ENCODE measurements at places on chromosomes 3 and 15.
A peak's percentile ranks its signal among the peaks of the same experiment; 100 is the strongest.

GRCh38 chr3:52298149-52299098 is 10.8 kb downstream of the GLYCTK start:
- DNase-seq: no peak

- no peak for DNase-seq
Measured at GRCh38 chr15:70665599-70665998, 97.8 kb downstream of the UACA start.

GRCh38 chr3:193808317-193808716 is 215.3 kb downstream of the OPA1 start:
- DNase-seq: no peak

DNA sequence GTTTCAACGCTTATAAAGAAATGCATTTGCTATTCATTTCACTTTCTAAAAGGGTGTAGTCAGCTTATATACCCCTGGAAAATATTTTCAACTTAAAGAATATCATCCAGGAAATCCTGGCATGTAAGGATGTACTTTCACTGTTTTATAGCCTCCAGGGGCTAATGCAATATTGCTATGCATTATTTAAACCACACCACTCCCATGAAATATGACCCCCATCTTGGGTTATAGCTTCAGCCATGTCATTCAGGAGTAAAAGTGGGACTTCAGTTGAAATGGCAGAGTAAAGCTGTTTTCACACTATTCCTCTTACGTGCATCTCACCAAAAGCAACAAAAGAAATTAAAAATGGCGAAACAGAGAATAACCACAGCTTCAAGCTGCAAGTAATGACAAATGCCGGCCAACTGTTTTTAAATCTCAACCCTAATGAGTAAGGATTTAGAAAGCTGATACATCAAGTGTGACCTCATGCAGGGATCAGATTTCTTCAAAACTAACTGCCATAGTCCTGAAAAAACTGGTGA is 84.5 kb downstream of the COL6A6 start:
- no peak for DNase-seq

- no peak for DNase-seq
Measured at GRCh38 chr3:37295925-37296324, 121.5 kb upstream of the LRRFIP2 start.

- no peak for DNase-seq
Measured at GRCh38 chr3:143152043-143152442, 32.5 kb downstream of the CHST2 start.

GRCh38 chr3:197281849-197282248 is 16.6 kb downstream of the DLG1 start:
- DNase-seq: no peak

DNA sequence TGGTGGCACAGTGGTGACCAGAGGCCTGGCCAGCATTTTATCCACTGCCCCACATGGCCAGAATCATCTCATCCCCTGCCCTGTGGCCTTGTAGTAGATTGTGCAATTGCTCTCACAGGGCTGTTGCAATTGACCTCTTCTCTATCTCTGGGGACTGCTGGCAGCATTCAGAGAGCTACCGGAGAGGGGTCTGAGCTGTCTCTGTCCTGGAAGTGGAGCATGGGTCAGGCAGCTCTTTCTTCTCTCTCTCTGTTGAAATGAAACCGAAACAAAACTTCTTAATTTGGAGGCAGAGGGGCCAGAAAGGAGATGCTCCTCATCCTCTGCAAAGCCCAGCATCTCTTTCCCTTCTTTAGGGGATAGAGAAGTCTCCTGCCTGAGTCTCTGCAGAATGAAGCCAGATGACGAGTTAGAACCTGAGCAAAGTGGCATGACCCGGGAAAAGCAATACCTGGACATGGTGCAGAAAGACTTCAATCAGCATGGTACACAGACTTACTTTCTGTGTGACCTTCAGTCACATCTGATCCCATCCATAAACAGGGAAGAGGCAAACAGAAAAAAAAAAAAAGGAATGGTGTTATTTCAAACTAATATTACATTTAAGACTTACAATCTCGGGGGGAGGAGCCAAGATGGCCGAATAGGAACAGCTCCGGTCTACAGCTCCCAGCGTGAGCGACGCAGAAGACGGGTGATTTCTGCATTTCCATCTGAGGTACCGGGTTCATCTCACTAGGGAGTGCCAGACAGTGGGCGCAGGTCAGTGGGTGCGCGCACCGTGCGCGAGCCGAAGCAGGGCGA is 144.5 kb upstream of the BCL6 start:
- no peak for DNase-seq

GRCh38 chr3:19547665-19548464 is 386.2 kb downstream of the EFHB start:
- no peak for DNase-seq

DNA sequence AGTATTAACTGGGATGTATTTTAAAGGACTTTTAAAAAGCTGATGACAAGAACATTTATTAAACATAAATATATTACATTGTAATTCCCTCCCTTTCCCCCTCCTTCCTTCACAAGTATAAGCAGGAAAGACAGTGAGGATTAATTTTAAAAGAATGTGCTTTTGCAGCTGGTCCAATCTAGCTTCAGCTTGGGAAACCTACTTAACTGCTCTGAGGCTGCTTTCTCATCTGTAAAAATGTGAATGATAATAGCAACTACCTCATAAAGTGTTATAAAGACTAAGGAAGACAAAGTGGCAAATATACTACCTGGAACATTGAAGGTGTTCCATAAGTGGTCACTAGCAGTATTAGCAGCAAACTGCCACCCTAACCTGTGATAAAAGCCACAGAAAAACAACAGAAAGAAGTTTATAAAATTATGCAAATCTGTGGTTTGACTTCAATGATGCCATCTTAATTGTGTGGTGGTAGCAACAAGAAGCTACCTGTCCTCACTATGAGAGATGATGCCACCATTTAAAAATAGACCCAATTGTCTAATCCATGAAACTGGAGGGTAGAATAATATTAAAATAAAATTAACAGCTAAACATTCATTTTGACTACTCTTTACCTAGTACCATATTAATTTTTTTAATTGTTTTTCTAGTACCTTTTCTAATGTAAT is 20.0 kb downstream of the DHX36 start:
- DNase-seq: no peak

- no peak for DNase-seq
Measured at GRCh38 chr3:152196782-152197181, 71.9 kb upstream of the MBNL1 start.

GRCh38 chr3:102484363-102484762 is 49.5 kb downstream of the ZPLD1 start:
- no peak for DNase-seq

GRCh38 chr15:59278120-59278519 is 71.5 kb downstream of the LDHAL6B start:
- no peak for DNase-seq

- no peak for DNase-seq
Measured at GRCh38 chr15:33190539-33190938, 4.0 kb downstream of the FMN1 start.

DNA sequence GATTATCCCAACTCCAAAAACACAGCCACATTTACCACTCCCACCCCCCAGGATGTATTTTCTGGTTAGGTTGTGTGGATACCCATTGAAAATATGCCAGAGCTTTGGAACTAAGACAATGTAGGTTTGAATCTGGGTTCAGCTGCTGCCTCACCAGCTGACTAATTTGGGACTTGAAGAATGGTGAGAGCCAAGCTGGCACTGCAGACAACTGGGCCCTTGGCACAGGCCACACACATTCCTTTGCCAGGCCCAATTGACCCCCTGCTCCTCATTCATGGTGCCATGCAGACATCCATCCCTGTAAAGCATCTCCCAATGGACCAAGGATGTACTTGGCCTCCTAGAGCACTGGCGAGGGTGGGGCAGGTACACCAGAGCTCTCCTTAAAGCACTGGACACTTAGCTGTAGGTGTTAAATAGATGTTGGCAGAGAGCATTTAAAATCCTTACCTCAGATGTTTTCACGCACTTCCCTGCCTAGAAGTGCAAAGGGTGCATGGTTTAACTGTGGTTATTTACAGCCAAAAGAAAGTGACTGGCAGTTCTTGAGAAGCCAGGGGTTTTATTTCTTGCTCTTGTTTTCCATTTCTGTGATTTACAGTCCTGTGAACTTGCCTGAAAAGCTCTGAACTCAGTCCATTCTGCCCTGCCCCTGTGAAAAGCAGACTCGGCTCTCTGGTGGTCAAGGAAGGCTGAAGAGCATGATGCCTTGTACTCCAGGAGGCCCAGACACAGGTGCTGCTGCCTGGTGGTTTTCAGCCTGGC is 138.5 kb downstream of the CLSTN2 start:
- DNase-seq: no peak

GRCh38 chr3:89368846-89369245 is 261.4 kb downstream of the EPHA3 start:
- DNase-seq: no peak

DNA sequence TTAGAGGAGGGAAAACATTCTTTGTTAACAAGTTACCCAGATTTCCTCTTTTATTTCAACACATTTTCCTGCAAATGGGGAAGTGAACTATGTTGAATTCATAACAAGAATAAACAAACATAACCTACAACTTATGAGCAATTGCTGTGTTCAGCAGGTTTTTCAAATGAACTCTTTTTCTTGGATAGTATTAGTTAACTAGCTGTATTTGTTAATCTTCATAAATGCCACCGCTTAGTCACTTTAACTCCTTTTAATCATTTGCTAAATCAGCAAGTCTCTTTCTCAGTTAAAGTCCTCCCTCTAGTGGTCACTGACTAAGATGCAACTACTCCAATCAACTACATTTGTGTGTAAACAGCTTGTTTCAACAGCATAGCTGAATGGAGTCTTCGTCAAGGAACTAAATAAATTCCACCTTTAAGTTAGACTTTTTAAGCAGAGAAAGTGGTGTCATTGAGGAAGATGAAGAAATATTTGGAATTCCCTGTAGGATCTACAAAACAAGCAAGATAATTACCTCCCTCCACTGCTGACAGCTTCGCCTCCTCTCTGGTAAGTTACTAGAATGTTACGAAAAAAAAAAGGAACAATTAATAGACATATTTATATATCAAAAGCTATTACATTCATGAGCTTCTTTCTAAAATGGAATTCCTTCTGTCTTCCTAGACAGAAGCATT is 1122.0 kb downstream of the ROBO1 start:
- no peak for DNase-seq

GRCh38 chr3:107598926-107599771 is 76.4 kb downstream of the BBX start:
- DNase-seq: peak; percentile 57

DNA sequence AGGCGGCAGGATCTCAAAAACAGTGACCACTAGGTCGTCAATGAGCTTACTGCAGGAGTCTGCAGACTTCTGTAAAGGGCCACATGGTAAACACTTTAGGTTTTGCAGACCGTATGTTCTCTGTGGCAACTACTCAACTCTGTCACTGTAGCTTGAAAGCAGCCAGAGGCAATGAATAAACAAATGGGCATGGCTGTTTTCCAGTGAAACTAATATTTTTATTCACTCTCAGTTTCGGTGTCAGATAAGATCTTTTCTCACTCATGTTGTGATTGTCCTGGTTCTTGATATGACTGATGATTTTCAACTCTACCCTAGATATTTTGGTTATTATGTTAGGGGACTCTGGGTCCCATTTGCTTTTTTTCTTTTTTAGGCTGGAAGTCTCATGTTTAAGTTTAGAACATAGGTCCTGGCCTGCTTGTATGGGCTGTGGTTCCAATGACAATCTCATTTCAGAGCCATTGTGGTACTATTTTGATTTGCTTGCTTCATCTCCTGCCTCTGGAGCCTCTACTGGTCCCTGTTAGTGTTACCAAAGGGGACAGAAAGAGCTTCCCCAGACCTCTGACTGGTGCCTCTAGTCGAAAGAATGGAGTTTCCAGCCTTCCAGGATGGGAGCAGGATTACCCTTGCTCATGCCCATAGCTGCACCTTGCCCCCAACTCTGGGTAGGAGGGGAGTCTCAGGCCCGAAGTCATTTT is 222.0 kb downstream of the STT3B start:
- no peak for DNase-seq

DNA sequence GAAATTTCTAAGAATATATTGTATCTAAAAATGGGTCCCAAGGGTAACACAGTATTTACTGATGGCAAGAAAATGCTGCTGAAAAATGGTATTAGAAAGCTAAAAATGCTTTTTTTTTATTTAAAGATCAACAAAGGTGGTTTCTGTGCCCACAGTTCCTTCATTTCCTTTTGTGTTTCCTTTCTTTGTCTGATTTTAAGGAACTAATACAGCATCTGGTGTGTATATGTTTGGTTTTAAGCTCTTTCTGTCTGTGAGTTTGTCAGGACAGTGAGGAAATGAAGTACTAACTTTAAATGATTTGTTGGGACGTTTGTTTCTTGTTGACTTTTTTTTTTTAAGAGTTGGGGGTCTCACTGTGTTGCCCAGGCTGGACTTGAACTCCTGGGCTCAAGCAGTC is 38.2 kb downstream of the RASA2 start:
- no peak for DNase-seq

GRCh38 chr15:54101664-54102270 is 123.5 kb downstream of the UNC13C start:
- no peak for DNase-seq

DNA sequence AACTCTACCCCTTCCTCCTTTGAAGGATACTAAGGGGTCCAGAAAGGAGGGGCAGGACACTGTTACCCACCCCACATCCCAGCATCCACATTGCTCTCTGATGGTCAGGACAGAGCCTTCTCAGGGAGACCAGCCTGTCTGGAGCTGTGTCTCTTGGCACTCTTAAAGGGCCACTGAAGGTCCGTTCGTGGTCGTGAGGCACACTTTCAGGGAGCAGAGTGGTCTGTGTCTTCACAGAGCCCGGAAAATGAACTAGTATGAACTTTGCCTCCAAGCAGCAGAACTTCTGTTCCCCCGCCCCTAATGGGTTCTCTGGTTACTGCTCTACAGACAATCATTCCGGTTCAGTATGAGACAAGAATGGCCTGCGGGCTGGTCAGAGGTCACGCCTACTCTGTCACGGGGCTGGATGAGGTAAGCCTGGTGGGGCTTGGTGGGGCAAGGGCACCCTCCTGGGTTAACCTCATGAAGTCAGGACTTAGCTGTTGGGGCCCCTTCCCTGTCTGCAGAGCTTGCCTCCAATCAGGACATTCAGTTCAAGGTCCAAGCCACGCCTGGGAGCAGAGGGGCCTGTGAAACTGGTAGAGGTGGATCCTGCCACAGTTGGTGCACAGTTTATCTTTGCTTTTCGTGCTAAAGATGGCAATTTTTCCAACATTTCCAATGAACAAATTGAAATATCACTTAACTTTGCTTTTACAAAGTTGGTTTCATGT is 33.2 kb downstream of the CAPN3 start:
- no peak for DNase-seq

- DNase-seq: no peak
Measured at GRCh38 chr15:36133742-36134141, 445.7 kb upstream of the CDIN1 start.

DNA sequence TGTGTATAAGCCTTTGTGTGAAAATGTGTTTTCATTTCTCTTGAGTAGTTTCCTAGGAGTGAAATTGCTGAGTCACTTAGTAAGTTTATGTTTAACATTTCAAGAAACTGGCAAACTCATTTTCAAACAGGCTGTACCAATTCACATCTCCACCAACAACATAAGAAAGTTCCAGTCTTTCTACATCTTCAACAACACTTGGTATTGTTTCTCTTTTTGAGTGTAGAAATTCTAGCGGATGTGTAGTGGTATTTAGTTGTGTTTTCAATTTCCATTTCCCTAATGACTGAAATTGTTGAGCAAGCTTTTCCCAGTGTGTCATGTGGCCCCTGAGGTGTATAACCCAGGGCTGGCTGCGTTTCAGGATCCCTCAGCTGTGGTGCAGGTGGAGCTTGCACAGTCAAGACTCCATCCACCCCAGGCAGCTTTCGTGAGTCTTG is 258.5 kb downstream of the PDCD6IP start:
- DNase-seq: no peak

GRCh38 chr3:128433837-128434165 is 32.9 kb downstream of the DNAJB8 start:
- DNase-seq: no peak
